ENCODE measurements at places on chromosomes 11 and 22.

DNA sequence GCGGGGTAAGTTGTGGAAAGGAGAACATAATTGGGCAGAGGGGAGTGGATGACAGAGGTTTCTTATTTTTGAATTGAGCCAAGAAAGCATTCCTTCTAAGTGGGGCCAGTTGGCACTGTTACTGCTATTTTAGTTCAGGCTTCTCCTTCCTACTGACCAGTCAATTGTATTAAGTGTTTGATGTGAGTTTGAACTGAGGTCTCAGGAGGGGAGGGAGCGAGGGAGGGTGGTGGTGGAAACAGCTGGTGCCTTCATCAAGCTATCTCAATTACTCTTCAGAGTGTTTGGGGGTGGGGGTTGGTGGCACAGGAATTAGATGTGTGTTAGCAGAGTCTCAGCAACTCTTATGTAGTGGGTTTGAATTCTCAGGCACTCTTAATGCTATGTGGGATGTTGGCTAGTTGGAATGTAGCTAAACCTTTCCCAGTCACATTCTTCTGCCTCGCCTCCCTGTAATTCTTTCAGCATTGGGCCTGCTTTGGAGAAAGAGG, 14.5 kb downstream of the CTNND1 start:
- no peak for DNase-seq

DNA sequence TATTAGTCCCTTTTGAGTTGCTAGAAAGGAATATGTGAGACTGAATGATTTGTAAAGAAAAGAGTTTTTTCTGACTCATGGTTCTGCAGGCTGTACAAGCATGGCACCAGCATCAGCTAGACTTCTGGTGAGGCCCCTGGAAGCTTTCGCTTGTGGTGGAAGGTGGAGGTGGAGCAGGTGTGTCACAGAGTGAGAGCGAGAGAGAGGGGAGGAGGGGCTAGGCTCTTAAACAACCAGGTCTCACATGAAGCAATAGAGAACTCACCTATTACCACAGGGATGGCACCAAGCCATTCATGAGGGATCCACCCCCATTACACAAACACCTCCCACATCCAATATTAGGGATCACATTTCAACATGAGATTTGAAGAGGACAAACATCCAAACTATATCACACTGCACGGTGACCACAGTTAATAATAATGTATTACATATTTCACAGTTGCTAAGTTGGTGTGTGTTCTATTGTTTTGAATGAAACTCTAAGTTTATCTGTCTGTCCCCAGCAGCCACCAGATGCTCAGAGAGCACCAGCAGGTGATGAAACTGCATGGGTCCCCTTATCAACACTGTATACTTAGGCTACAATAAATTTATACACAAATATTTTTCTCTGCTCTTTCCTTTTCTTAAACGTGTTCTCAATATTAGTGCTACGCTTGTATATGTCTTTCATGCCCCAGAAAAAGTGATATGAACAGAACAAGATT, 14.1 kb downstream of the ZFP91 start:
- no peak for DNase-seq

- DNase-seq: no peak
Observed at GRCh38 chr22:19059481-19060278, 62.5 kb downstream of the DGCR2 start.

- no peak for DNase-seq
Observed at GRCh38 chr11:623349-623869, 1.3 kb downstream of the CDHR5 start.

DNA sequence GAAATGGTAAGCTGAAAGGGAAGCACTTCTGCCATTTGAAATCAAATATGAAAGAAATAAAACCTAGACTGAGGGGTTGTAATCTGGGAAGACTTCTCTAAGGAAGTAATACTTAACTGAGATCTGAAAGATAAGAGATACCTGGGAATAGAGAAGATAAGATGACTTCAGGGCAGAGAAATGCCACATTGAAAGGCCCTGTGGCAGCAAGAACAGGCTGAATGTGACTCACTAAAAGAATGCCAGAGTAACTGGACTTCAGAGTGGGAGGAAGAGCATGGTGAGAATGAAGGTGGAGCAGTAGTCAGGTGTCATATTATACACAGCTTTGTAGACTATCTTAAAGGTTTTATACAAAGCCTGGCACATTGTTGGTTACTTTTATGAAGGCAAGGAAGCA, 17.6 kb downstream of the CALCA start:
- DNase-seq: no peak

- DNase-seq: no peak
Observed at GRCh38 chr11:97237151-97237550, 847.3 kb downstream of the JRKL start.

DNA sequence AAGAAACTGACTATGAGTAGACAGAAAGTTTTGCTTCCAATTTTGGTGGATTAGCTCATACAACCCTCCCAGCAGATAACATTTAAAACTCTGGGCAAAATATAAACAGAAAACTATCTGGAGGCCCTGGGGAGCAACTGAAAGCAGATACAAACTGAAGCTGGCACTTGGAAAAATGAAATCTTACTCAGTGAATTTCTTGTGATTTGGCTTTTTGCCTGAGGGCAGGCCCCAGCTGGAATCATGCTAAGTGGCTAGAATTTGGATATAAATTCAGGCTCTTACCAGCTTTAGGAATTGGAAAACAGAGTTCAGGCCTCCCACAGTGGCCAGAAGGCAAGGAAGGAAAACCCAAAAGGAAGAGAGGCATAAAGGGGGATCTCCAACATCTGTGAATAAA, 85.8 kb downstream of the EFCAB6 start:
- DNase-seq: no peak

DNA sequence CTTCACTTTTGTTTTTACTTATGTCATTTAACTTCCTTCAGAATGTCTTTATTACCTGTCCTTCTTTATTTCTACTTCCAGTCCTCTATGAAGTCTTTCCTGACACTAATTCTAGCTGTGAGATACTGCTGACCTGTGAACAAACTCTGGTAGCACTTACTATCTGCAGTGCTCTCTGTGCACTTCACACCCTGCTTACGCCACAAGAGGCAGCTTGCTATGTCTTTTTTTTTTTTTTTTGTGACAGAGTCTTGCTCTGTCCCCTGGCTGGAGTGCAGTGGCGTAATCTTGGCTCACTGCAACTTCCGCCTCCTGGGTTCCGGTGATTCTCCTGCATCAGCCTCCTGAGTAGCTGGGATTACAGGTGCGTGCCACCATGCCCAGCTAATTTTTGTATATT, 10.7 kb downstream of the STIM1 start:
- no peak for DNase-seq

GRCh38 chr11:24253237-24253760, 243.6 kb upstream of the LUZP2 start:
- DNase-seq: no peak

- DNase-seq: no peak
Observed at GRCh38 chr11:33531743-33532181, 168.9 kb downstream of the C11orf91 start.

- no peak for DNase-seq
Observed at GRCh38 chr11:115873813-115874212, 369.6 kb upstream of the CADM1 start.

- no peak for DNase-seq
Observed at GRCh38 chr11:121456151-121456550, 3.4 kb upstream of the SORL1-AS1 start.

DNA sequence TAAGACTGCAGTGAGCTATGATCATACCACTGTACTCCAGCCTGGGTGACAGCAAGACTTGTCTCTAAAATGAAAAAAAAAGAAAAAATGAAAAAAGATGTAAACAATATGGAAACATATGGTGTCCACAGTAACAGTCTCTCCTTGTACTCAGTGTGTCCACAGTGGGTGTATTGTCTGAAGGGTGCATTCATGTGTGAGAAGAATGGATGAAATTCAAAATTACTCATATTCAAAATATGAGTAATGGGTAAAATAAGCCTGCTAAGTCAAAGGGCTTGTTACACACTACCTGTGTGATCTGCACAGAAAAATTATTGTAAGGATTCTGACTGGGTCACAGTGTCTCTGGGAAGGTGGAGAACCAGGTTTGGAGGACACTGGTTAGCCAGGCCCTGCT, 26.9 kb downstream of the PPFIA1 start:
- DNase-seq: no peak

- DNase-seq: no peak
Observed at GRCh38 chr11:84117394-84117793, 831.2 kb upstream of the CCDC90B start.

DNA sequence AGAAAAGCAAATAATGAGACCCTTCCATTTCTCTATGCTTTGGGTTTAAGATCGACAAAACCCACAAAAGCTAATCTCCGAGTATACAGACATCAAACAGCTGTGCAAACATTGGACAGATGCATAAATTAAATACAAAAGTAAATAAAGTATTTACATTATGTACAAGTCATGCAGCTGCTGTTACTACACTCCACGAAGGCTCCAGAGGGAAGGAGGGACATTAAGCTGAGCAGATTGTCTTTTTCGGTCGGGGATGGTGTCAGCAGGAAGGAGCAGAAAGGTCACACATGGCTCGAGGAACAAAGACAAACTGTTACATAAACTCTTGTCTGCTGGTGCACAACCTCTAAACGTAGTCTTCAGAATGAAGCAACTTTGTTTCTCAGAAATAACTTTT, 88.8 kb upstream of the BARX2 start:
- no peak for DNase-seq

DNA sequence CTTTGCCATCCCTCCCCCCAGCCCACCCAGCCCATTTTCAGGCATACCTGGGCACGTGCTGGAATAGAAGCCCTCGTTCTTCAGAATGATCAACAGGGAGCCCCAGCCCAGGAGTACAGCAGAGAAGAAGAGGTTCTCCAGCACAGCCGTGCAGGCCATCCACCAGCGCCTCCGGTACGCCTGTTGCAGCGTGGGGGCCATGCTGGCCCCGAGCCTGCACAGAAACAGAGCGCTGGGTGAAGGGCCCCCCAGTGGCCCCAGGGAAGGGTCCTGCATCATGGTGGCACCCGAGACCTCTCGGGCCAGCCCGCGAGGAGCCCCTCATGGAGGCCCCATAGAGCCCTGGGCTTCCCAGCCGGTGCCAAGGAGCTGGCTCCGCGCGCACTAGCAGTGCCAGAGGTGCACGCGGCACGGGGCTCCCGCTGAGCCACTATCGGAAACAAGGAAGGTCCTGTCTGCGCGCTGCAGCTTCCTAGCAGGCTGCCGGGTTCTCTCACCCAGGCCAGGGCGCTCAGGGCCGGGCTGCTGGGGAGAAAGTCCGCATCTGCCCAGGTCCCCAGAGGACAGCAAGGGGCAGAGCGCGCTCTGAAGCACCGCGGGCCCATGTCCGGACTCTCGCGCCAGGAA, 1.5 kb downstream of the SLC43A1 start:
- no peak for DNase-seq

DNA sequence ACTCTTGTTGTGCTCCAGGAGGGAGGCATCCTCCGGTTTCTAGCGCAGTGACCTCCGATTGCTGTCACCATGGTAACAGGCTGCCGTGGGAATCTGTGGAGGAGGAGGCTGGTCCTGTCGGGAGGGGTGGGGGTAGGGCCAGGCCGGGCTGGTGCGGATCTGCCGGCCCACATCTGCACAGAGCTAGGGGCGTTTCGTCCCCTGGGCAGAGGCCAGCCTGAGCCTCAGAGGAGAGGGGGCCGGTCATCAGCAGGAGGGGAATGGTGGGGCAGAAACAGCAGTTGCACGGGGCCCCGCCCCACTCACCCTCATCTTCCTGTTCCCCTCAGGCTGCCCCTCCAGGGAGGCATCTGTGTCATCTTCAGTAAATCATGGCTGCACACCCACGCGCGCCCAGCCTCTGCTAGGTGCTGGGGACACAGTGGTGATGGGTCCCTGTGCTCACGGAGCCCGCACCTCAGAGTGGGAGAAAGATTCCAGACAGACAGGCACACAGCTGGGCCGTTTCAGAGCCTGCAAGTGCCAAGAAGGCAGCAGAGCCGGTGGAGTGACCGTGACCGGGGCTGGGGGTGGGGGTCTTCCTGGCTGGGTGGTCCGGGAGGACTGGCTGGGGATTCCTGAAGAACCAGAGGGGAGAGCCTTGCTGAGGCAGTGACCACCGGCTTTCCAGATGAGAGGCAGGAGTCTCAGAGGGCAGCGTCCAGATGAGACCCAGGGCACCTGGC, 120.5 kb downstream of the CACNA1I start:
- DNase-seq: peak; percentile 43

GRCh38 chr11:64661146-64661545, 61.9 kb downstream of the NRXN2 start:
- no peak for DNase-seq

- no peak for DNase-seq
Observed at GRCh38 chr11:6652182-6652581, 3.4 kb downstream of the DCHS1 start.

DNA sequence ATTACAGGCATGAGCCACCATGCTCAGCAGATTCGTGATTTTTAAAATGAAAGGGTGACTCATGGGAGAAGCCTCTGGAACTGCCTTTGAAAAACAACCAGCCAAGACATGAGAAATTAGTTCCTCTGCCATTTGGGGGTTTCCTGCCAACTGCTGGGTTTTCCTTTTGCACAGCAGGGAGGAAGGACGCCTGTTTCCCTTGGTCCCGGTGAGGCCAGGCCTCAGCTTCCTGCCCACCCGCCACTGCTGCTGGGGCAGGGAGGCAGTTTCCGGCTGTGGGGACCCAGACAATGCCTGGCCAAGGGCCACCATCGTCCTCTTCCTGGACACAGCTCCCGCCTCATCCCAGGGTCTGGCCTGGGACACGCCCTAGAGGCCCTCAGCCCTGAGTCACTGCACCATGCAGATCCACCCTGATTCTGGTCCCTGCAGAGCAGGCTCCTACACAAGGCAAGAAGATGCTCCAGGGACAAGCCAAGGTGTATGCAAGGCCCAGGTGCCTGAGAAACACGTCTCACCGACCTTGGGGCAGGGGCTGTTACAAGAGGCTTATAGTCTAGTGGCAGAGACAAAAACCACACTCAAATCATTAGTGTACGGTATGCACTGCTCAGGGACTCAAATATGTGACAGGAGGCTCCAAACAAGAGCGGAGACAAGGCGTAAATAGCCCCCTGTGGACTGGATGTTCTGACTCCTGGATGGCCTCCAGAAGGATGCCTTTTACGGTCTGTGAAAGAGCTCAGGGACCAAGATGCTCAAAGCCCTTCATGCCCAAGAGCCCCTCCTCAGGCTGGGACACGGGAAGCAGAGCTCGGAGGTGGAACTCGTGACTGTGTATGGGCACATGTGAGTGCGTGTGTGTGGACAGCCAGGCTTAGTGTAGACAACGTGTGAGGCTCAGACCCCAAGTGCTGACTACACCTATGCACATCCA, 10.0 kb downstream of the PPM1F start:
- DNase-seq: no peak

GRCh38 chr11:60919320-60919719, 4.9 kb upstream of the TMEM132A start:
- DNase-seq: no peak
